ENCODE measurements at places on chromosomes 3 and 15.
A peak's percentile ranks its signal among the peaks of the same experiment; 100 is the strongest.

- DNase-seq: peak; percentile 19
Measured at GRCh38 chr15:65400760-65401610, 21.8 kb downstream of the IGDCC4 start.

DNA sequence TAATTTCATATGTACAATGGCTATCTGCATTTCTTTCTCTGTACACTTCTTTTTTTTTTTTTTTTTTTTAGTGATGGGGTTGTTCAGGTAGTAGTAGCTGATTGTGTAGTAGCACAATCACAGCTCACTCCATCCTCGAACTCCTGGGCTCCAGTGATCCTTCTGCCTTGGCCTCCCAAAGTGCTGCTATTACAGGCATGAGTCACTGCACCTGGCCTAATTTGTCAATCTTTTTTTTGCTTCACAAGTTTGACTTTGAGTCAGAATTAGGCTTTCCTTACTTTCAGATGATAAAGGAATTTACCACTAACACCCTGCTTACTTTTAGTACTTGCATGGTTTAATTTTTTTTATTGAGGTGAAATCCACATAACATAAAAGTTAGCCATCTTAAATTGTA is 28.0 kb downstream of the MAP1A start:
- no peak for DNase-seq

DNA sequence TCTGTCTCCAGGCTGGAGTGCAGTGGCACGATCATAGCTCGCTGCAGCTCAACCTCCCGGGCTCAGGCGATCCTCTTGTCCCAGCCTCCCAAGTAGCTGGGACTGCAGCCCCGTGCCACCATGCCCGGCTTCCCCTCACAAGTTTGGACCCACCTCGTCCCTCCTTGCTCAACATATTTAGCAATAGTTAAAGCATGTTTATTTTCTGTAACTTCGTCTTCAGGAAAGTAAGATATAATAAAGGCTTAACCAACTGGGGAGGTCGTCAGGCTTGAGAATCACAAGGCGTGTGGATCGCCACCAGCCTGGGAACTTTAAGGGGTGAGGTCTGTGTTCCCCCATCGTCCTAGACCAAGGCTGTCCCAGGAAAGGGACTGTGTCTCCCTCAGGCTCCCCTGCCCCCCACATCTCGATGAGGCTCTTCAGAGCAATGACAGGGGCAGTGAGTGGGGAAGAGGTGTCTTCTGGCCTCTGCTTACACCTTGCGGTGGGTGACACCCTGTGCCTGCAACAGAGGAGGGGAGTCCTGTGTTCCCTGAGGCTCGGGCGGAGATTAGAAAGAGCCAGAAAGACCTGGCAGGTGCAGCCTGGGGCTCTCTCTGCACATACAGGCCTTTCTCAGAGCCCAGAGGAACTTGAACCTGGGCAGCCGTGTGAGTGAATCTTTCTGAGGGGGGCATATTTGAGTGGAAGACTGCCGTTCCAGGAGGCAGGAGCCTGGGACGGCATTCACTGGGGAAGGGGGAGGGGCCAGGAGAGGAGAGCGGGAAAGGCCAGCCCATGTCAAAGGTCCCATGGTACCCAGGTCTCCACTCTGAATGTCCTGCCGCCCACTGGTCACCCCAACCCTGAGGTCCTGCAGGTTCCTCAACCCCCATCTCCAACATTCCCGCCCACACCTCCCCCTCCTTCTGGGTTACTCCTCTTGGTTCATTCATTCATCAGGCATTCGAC is 152.3 kb downstream of the SMAD6 start:
- no peak for DNase-seq

DNA sequence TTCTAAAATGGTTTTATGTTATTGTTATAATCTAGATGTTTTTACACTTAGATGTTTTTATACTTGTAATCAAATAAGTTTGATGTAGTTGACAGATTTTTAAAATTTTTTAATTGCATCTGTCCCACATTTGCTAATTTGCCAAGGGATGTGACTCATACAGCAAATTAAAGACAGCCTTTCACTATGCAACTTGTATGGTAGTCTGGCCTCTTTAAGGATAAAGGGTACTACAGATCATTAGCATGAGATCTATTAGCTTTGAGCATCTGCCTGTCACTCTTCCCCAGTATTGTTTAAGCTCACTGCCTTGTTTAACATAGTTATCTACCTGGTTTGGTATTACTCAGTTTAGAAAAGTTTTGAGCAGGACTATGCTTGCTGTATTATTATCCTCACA is 83.0 kb downstream of the NPTN start:
- no peak for DNase-seq

Data from CD4-positive, alpha-beta T cell (primary cell).